HCT116 (cell line): ENCODE measurements at places on chromosomes 2 and 18. TPM values are rescaled to one million over a fixed set of nuclear protein-coding genes. Genes with fewer than 3 reads are reported as not detected.
A peak's percentile ranks its signal among the peaks of the same experiment; 100 is the strongest.

- no peak overlapping the region for H3K4me3 ChIP-seq
- H3K27me3 ChIP-seq = 0 out of 2 replicates have a peak, but pooled peaks cover 4% of the 10 kb centered on the region
Measured at GRCh38 chr18:13252686-13253410, 34.3 kb downstream of the LDLRAD4 start.

DNA sequence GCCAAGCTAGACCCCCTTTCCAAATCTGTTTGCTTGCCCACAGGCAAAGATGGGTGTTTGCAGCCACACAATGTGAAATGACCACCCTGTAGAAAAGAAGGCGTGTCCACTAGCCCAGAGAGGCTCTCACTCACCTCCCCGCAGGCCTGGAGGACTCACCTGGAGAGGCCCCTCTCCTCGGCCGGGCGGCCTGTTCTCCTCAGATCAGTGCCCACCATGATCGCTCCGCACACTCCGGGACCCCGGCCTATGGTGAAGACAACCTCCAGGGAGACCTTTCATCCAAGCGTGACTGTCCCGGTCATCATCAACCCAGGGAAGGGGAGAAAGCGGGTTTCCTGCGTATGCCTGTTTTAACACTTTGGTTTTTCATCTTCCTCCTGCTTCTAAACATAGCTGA, 328.7 kb upstream of the SALL3 start:
- H3K4me1 ChIP-seq = no peaks in the 10 kb centered on the region
- no peak overlapping the region for H3K4me3 ChIP-seq
- H3K27me3 ChIP-seq = no peaks in the 10 kb centered on the region
- no peak overlapping the region for H3K27ac ChIP-seq

DNA sequence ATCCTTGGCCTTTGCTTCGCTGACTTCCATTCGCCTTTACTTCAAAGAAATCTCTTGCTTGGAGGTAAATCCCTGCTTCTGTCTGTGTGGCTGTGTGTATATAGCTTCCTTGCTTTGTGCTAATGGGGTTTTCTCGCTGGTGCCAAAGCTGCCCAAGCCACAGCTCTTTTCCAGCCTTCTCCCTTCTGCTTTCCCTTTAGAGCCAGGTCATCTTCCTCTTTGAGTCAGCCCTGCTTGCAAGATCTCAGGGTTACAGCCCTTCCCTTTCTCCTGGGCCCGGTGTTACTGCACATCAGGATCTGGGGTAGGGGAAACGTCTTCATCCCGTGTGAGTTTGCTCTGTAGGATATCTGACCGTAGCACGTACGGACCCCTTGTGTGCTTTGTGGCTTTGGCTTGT, 19.1 kb downstream of the EIF4E2 start:
- H3K27ac ChIP-seq = no peak overlapping the region
- no peak overlapping the region for H3K4me3 ChIP-seq
- no peaks in the 10 kb centered on the region for H3K27me3 ChIP-seq
- no peak for DNase-seq
- H3K36me3 ChIP-seq = peaks cover 17% of the 10 kb centered on the region

MAP4K3 gene
- 21.4 TPM for total RNA-seq

GRCh38 chr2:99380376-99381010, 43.3 kb downstream of the EIF5B start:
- H3K27me3 ChIP-seq = no peaks in the 10 kb centered on the region
- no peak overlapping the region for H3K4me3 ChIP-seq
- no peaks in the 10 kb centered on the region for H3K4me1 ChIP-seq
- DNase-seq = no peak
- peaks cover 40% of the 10 kb centered on the region for H3K36me3 ChIP-seq

DNA sequence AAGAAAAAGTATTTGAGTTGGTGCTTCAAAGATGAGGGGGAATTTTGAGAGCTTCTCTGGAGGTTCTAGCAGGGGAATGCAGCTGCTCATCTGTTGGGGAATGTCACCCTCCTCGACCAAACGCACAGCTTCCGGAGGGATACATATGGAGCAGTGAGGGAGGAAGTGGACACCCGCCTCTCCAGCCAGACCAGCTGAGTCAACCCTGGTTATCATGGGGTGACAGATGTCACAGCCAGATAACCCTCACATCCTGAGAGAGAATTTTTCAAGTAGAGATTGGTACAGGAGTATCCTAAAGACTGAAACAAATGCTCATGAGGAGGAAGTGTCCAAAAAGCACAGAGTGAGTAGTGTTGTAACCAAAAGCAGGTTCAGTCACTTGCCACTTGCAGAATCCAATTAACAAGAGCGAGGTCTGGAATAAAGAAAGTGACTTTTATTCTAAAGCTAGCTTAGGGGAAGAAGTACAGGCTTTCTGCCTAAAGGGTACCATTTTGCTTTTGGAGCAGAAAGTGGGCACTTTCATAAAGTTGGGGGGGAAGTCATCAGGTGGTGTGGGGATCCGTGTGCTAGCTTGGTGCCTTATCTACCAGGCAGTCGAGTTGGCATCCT, 395.2 kb downstream of the RAD51AP2 start:
- peaks cover 33% of the 10 kb centered on the region for H3K27me3 ChIP-seq
- no peak for DNase-seq
- no peaks in the 10 kb centered on the region for H3K36me3 ChIP-seq
- no peak overlapping the region for H3K4me3 ChIP-seq

KCNK3 gene
- total RNA-seq = 0.71 TPM

GRCh38 chr2:221444106-221444505, 128.0 kb downstream of the EPHA4 start:
- DNase-seq = peak; percentile 12
- peaks cover 14% of the 10 kb centered on the region for H3K4me1 ChIP-seq
